ENCODE measurements at places on chromosomes 11 and 22. TPM values are rescaled to one million over a fixed set of nuclear protein-coding genes. Genes with fewer than 3 reads are reported as not detected.

DNA sequence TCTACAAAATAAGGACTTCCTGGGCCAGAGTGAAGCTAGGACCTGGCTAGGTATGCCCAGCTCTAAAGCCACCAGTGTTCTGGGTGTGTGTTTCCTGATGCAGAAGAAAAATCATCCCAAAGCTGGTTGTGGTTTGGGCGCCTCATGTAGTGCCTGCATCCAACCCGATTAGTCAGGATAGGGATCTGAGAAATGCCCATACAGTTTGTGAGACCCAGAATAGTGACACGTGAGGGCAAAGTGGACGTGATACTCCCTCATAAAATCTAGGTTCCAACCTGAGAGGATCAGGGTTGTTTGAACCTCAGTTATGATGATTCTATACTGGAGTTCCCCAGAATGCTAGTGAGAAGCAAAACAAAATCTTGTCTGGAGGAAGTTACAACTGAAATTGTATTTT lies 238.4 kb downstream of the TBC1D22A start:
- no peak for DNase-seq

Gene IRF7
- 13.1 TPM for total RNA-seq

- DNase-seq, result no peak
Observed at GRCh38 chr11:78094250-78094649, 14.6 kb upstream of the NDUFC2 start.

Gene SAA2
- not detected for total RNA-seq

DNA sequence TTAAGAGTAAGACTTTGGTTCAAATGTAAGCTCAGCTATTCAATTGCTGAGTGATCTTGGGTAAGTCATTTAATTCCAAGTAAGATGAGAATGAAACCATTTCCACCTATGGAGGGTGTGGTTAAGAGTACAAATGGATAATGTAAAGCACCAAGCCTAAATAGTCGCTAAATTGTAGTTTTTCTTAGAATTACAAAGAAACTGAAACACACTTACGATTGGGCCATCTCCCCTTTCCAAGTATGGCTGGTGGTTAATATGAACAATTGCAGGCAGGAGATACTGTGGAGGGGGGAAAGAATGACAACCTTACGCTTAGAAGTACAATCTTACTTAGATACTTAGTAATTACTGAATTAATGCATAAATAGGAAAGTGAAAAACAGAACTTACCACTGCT lies 8.2 kb downstream of the DDX17 start:
- peak; percentile 17 for DNase-seq

DNA sequence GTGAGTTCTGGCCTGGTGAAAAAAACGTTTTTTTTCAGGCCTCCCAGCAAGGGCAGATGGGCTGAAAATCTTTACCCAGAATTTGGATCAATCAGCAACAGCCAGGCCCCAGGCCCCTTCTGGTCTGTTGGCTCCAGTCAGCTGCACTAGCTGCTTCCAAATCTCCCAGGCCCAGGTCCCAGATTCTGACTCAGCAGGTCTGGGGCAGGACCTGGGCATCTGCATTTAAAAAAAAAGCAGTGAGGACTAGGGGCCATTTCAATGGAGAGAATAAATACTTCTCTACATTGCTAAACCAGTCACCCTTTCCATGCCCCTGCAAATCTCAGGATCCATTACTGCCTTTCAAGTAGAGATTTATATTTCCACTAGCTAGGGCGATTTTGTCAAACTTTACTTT lies 4.3 kb downstream of the SLC15A3 start:
- DNase-seq, result no peak

- no peak for DNase-seq
Observed at GRCh38 chr11:7143908-7144307, 55.1 kb downstream of the RBMXL2 start.

DNA sequence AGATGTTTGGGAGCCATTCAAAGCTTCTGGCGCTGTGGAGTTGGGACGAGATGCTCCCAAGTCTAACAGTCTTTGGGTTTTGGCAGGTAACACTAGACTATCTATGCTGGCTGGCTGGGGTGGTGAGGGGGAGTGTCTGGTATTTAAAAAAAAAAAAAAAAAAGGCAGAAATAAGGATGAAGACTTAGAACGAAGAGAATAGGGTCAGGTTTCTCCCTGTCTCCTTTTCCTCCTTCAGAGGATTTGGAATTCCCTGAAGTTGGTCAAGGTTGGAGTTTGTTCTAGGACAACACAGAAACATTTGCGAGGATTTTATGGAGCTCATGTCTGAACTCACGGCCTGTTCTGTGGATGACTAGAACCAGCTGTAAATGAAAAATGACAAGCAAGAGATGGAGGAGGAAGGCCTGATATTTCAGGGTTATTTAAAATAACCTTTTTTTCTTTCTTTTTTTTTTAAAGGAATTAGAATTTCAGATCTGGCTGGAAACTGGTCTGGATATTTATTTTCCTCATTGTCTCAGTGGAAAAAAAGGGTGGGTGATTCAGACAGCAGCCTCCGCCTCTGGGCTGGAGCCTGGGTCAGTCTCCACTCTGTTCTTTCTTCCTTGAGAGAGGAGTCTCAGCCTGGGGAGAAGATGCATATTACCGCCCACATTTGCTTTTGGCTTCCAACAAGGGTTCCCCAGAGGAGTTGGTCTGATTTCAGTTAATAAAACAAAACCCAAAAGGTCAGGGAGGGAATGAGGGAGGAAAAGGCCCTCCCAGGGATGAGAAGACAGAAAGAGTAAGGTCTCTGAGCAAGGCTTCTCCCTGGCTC lies 80.1 kb downstream of the USP35 start:
- DNase-seq, result no peak

DNA sequence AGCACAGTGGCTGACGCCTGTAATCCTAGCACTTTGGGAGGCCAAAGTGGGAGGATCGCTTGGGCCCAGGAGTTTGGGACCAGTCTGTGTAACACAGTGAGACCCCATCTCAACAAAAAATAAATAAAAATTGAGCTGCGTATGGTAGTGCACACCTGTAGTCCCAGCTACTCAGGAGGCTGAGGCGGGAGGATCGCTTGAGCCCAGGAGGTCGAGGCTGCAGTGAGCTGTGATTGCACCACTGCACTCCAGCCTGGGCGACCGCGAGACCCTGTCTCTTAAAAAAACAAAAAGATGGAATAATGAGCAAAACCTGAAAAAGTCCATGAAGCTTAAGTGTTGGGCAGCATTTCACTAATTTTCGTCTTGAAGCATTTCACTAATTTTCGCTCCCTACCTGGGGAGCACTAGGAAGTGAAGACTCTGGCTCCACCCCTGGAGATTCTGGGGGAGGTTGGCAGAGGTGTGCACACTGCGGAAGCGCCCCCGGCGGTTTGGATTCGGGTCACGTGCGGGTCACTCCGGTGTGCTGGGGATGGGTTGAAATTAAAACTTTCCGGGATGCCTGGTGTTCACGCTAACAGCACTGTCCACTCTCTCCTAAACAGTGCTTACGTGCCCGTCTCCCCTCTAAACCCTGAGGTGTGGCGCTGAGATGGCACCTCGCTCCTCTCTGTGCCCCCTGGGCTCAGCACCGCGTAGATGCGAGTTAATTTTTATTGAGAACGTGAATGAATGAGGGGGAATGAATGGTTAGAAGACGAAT lies 906 bp upstream of the NAA40 start:
- peak; percentile 69 for DNase-seq

DNA sequence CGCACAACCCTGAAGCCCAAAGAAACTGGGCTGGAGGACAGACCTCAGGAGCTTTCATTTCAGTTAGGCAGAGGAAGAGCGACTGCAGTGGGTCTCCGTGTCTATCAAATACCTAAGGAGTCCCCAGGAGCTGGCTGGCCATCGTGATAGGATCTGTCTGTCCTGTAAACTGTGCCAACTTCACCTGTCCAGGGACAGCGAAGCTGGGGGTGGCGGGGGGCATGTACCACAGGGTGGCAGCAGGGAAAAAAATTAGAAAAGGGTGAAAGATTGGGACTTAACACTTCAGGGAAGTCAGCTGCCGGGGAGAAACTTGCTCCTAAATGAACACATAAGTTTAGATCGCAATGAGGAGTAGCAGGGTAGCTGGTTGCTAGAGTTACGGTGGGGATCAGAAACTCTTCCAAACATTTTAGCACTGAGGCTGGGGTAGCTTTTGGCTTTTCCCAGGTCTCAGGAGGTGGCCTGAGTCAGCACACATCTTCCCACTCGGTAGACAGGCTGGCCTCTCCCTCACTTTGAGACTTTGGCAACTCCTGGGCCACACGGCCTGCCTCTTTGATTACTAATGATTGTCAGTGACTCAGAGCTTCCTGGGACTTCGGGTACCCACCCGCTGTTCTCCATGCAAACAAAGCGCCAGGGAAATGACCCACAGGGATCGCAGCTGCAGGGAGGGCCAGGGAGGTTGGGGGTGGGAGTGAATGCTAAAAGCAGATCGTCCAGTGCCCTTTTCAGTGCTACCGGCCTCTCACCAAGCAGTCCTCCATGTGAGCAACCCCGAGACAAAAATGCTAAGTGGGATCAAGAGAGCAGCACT lies 2.9 kb upstream of the MTFP1 start:
- DNase-seq, result peak; percentile 85

DNA sequence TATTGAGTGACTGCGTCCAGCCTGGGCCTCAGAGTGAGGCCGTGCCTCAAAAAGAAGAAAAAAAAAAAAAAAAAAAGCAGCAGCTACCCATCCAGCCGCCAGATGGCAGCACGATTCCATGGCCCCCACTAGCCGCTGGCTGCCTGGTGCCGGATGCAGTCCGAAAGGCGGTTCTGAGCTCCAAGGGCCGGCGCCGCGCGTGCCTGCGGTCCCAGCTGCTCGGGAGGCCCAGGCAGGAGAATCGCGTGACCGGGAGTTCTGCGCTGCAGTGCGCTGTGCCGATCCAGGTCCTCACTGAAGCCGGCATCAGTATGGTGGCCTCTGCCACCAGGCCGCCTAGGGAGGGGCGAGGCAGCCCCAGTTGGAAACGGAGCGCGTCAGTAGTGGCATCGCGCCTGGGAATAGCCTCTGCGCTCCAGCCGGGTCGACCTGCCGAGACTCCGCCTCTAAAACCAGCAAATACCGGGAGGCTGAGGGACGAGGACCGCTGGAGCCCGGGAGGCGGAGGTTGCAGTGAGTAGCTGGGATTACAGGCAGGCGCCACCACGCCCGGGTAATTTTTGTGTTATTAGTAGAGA lies 19.3 kb downstream of the SCARF2 start:
- peak; percentile 50 for DNase-seq

DNA sequence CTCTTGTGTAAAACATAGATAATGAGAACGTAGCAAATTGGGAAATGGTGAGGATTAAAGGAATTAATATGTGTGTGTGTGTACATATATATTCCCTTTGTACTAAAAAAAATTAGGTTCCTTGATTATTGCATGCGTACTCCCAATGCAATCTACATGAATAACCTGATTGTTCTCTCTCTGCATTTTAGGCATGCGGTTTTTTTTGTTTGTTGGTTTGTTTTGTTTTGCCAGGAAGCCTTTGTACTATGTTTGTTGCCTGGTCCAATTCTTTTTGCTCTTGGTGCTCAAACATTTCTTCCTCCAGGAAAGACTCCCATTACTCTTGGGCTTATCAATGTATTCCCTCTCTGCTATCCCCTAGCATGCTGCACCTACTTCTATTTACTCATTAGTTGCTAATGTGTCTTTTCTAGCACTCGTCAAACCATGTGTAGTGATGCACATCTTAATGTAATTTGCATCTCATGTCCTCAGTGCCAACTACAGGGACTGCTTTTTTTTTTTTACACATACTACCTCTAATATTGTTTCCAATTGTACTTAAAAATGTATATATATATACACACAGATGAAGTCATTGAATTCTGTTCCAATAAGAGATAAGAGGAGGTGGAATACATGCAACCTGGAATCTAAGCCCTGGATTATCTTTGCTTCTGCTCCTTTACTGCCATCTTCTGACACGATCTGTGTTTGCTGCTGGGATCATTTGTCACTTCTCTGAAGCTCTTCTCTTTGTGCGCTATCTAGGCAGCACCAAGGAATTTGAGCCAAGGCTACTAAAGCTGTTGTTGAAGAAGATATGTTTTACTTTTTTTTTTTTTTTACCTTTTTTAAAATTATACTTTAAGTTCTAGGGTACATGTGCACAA lies 197.2 kb upstream of the ANO3 start:
- DNase-seq, result no peak

DNA sequence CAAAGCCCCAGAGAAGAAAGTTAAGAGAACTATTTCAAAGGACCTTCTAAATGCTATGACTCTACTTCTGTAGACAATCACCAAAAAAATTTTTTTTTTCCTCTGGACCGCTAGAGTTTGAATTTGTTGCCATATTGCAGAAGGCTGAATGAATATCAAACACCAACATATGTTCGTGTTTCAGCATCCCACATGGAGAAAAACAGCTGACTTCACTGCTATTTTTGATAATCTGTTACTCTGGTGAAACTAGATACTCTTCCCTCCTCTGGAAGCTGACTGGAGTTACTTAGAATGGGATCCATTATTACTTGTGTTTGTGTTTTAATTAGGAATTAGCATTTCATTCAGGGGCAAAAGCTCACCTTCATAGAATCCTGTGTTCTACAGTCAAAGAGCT lies 447.0 kb downstream of the AASDHPPT start:
- DNase-seq, result no peak

DNA sequence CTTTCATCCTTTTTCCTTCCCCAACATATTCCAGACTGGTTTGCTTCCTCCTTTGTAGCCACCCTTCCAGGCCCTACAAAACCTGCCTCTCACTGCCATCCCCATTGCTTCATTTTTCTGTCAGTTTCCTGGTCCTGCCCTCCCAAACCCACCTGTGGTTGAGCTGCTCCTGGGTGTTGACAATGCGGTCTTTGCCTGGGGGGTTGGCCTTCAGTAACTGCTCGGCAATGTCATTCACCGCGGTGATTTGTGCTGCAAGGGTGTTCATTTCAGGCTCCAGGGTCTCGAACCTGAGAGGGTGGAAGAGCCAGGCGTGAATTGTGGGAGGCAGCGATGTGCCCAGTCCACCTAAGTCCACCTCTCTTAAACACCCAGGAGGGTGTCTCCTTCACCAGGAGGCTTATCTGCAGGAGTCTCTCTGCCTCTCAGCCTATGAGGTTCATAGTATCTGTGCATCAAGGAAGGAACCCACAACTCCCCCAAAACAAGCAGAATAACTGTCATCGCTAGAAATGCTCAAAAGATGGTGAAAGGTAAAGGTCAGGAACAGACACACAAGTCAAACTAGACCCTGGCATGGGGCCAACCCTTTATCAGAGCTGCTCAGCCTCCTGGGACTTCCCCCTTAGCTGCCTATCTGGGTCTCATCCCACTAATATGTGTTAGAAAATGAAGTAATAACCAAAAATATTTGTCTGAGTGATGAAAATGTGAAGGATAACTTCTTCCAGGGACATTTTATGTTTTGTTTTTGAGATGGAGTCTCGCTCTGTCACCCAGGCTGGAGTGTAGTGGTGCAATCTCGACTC lies 23.9 kb upstream of the RBM4B start:
- DNase-seq, result no peak

- DNase-seq, result no peak
Observed at GRCh38 chr22:47035425-47035881, 273.0 kb downstream of the TBC1D22A start.

All from PC-9 (cell line).